ENCODE measurements at places on chromosomes 4 and X.

- DNase-seq = no peak
Measured at GRCh38 chr4:107283587-107284559, 247.8 kb upstream of the DKK2 start.

DNA sequence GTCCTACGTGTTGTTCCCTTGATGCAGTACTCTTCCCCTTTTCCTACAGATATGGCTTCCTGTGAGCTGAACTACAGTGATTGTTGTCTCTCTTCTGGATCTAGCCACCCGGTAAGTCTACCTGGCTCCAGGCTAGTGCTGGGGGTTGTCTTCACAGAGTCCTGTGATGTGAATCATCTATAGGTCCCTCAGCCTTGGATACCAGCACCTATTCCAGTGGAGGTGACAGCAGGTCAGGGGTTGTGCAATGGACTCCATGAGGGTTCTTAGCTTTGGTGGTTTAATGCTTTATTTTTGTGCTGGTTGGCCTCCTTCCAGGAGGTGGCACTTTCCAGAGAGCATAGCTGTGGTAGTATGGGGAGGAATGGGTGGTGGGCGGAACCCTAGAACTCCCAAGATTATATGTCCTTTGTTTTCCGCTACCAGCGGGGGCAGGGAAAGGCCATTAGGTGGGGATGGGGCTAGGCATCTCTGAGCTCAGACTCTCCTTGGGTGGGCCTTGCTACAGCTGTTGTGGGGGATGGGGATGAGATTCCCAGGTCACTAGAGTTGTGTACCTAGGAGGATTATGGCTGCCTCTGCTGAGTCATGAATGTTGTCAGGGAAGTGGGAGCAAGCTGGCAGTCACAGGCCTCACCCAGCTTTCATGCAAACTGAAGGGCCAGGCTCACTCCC lies 121.4 kb upstream of the ANKRD50 start:
- no peak for DNase-seq

- DNase-seq = no peak
Measured at GRCh38 chr4:139025841-139026240, 10.3 kb downstream of the NOCT start.

DNA sequence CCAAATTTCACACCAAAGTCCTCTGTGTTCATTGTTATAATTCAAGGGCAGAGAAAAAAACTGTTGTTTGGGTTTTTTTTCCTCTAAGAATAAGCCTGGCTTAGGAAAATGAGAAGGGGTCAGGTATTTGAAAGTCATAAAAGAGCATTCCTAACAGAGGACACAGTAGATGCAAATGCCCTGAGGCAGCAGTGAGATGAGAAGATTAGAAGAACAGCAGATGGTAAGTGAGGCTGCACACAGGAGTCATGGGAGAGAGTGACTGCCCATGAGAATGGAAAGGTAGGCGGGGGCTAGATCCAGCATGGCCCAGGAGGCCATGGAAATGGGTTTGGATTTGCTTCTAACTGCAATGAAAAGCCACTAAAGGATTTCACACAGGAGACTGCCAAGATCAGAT lies 107.5 kb upstream of the RBPJ start:
- no peak for DNase-seq

GRCh38 chr4:37858112-37858511 lies 31.6 kb downstream of the PGM2 start:
- DNase-seq = no peak

DNA sequence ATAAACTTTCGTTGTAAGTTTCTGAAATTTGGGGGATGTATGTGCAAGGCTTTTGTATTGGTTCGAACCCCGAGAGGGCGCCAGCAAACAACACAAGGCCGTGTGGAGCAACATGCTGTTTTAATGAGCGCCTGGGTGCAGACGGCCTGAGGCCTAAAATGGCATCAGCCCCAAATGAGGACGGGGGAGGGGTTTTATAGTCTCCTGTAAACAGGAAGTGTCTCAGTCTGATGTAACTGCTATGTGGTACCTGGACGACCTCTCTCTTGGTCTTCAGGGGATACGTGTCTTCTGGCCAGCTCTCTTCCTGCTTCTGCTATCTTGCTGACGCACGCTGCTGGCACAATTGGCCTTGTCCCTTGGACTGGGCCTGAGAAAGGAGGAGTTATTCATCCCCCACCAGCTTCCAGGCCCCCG lies 1348.0 kb downstream of the ADGRL3 start:
- DNase-seq = no peak

GRCh38 chr4:176790398-176790797 lies 2.3 kb downstream of the VEGFC start:
- no peak for DNase-seq

DNA sequence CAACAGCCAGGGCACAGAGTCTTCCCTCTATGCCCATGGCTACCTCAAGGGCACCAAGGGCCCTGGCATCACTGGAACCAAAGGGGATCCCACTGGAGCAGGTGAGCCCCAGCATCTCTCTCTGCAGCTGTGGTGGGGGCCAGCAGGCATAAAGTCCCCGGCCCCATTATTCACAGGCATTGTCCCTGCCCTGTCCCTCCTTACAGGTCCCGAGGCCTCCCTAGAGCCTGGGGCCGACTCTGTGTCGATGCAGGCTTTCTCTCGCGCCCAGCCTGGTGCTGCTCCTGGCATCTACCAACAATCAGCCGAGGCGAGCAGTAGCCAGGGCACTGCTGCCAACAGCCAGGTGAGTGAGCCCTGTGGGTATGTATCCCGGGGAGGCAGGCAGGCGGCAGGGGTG lies 12.3 kb upstream of the UBA1 start:
- no peak for DNase-seq

- DNase-seq = peak; percentile 37
Measured at GRCh38 chr4:2714061-2714770, 41.9 kb downstream of the TNIP2 start.

DNA sequence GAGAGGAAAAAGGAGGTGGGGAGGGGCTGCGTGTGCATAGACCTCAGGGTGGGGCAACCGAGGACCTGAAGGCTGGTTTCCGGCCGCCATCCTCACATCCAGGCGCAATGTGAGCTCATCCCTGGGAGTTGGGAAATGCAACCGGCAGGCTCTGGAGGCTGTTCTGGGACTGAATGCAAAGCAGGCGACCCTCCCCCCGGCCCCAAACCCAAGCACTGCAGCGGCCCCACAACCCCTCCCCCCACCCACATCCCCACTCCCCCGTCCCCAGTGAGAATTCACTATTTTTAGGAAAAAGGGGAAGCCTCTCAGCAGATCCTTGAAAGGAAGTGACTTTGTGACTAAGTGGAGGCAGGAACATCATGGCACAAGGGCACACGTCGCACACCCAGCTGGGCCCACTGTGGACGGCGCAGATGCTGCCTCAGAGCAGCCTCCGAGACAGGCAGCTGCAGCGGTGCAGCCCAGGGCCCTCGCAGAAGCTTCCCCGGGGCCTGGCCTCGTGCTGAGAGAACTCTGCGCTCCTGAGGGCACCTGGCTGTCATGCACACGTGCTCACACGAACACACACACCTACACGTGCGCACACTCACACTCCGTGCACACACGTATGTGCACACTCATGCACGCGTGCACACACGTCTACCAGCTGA lies 1.3 kb upstream of the PDE6B start:
- no peak for DNase-seq

GRCh38 chr4:58477950-58478349 lies 1367.8 kb upstream of the IGFBP7 start:
- no peak for DNase-seq

DNA sequence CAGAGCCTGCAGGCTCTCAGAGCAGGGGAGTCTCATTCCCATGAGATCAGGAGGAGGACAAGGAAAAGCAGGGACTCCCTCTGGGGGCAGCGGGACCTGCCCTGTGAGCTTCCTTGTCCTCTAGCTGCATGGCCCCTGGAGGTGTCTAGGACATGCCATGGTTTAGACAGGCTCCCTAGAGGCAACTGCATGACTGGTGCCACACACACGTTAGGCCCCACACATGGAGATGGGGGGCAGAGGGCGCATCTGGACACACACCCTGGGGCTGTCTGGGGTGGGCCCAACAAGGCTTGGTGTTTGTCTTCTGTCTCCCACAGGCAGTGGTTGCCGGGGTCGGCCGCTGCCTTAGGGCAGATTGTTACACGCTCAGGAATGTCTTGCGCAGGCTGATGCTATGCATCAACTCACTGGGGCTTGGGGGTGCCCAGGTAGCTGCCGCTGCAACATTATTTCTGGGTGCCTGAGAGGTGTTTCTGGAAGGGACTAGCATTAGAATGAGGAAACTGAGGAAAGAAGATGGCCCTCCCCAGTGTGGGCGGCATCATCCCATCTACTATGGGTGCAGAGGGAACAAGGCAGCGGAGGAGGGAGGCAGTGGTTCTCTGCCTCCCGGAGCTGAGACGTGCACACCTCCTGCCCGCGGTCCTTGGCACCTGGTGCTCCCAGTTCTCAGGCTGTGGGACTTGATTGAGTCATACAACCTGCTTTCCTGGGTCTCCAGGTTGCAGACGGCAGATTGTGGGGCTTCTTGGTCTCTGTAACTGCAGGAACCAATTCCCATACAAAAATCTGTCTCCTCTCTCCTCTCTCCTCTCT lies 32.1 kb upstream of the GPR78 start:
- DNase-seq = no peak

- no peak for DNase-seq
Measured at GRCh38 chr4:138487670-138488069, 245.5 kb upstream of the SLC7A11 start.

GRCh38 chr4:106704253-106704870 lies 331.8 kb downstream of the DKK2 start:
- no peak for DNase-seq

GRCh38 chr4:90002441-90003062 lies 107.9 kb downstream of the MMRN1 start:
- no peak for DNase-seq

DNA sequence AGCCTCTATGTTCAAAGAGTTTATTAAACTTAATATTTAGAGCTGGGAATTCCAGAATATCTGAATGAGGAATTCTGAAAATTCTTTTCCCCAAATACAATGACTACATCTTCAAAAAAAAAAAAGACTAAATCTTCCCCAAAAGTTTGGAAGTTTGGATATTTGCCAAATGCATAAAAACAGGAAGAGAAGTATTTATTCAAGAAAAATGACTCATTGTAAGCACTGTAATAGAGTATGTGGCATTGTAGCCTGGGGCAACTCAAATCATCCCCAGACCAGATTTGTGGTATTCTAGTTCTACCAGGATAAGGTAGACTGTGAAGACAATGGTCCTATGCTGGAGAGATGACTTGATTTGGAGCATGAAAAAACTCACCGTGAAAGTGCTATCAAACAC lies 78.5 kb upstream of the PDHA2 start:
- no peak for DNase-seq

- DNase-seq = no peak
Measured at GRCh38 chr4:36341936-36342335, 60.5 kb downstream of the DTHD1 start.

- no peak for DNase-seq
Measured at GRCh38 chr4:175176710-175177109, 258.6 kb downstream of the ADAM29 start.

Data from Jurkat, Clone E6-1 (cell line).